DMS153 (cell line): ENCODE measurements at places on chromosomes 16 and 17.

- DNase-seq: no peak
These were observed 28.6 kb downstream of the TPPP3 start for GRCh38 chr16:67364600-67365235.

DNA sequence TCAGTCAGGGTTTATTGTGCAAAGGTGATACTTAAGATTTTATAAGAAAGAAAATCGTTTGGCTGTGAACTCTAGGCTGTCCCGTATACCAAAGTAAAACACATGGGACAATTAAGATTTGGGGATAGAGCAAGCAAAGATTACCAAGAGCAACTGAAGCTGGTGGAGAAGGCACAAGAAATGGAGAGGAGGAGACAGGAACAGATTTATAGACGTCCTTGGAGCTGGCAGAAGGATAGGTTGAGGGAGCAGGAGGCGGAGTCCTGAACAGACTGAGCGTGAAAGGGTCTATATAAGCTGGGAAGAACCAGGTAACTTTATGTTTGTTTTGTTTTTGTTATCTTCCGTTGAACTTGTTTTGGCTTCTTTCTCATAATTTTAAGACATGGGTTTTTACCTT lies 3.8 kb downstream of the TNRC6C start:
- DNase-seq: no peak

- no peak for DNase-seq
These were observed 77.8 kb downstream of the WWOX start for GRCh38 chr16:78177218-78177617.

DNA sequence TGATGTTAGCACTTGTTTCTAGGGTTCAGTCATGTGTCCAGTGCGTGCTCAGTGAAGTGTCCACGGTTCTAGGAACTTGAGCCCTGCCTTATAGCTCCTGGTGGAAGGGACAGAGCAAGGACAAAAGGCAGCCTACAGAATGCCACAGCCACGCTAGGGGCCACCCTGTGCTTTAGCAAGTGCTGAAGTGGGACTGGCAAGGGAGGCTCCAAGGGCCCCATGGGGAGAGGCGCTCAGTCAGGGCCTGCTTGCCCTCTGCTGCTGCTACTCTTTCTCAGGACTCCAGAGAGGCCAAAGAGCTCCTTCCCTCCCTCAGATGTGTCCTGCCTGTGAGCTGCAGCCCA lies 6.8 kb downstream of the NT5C start:
- DNase-seq: no peak

- no peak for DNase-seq
These were observed 64.5 kb upstream of the HSBP1 start for GRCh38 chr16:83743241-83743640.

- no peak for DNase-seq
These were observed 24.4 kb downstream of the DHRS7C start for GRCh38 chr17:9766970-9767369.

- DNase-seq: no peak
These were observed 29.6 kb downstream of the COG4 start for GRCh38 chr16:70493802-70494201.

GRCh38 chr16:73095885-73096421 lies 48.0 kb upstream of the ZFHX3 start:
- peak; percentile 14 for DNase-seq

GRCh38 chr16:23874613-23875294 lies 39.0 kb downstream of the PRKCB start:
- DNase-seq: no peak

GRCh38 chr16:88472637-88473205 lies 19.6 kb downstream of the ZFPM1 start:
- no peak for DNase-seq

DNA sequence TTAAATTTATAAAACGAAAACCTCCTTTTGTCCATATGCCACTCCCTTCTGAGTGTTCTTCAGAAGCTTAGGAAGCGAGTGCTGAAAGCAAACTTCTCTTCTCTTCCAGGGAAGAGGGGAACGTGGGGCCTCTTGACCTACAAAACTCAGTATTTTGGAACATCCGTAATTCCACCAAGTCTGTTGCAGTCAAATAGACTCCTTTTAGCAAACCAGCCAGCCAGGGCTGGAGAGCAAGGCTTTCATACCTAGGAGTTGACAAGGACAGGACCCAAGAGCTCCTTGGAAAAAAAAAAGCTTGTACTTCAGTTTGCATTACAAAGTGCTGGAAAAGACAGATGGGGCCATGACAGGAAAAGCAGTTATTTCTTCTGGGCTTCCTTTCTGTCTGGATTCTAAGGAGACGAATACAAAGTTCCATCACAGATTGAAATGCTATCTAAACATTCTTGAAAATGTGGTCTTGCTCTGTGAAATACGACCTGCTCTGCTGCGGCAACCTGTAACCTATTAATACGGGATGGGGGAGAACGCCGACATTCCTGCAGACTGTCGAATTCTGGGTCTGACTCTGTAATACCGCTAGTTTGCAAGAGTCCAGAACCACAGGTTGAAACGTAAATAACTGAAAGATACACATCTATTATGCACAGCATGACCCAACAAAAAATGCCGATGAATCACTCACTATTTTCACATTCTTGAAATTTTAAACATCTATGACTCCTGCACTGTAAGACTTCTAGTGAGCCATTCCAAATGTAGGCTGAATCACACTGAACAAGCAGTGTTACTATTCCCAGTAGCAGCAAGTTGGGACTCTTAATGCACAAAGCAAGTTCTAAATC lies 20.6 kb downstream of the VPS53 start:
- no peak for DNase-seq

- DNase-seq: no peak
These were observed 9.6 kb downstream of the CFDP1 start for GRCh38 chr16:75423723-75424104.

DNA sequence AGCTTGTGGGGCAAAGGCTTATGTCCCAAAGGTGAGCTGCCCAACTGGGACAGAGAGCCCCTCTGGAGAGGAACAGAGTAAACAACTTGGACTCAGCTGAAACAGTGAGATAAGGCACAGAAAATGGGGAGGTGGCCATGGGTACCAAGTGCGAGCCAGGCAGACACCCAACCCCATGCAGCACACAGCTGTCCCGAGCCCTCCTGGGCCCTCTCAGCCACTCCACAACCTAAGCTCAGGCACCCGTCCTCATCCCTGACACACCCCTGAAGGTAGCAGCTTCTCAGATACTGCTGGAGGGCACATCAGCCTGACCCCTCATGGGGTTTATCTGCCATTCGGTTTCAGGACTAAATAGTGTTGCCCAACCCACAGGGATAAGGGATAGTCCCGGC lies 4.8 kb upstream of the GFOD2 start:
- DNase-seq: no peak

DNA sequence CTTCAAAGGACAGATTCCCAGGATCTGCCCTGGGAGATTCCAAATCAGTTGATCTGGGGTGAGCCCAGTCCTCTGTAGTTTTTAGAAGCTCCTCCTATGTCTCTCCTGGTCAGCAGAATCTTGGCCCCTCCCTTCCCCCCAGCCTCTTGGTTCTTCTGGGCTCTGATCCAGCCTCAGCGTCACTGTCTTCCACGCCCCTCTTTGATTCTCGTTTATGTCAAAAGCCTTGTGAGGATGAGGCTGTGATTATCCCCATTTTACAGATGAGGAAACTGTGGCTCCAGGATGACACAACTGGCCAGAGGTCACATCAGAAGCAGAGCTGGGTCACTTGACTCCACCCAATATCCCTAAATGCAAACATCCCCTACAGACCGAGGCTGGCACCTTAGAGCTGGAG lies 840 bp upstream of the CDH5 start:
- DNase-seq: no peak

- DNase-seq: no peak
These were observed 30.8 kb downstream of the ADCY9 start for GRCh38 chr16:4085405-4085970.

DNA sequence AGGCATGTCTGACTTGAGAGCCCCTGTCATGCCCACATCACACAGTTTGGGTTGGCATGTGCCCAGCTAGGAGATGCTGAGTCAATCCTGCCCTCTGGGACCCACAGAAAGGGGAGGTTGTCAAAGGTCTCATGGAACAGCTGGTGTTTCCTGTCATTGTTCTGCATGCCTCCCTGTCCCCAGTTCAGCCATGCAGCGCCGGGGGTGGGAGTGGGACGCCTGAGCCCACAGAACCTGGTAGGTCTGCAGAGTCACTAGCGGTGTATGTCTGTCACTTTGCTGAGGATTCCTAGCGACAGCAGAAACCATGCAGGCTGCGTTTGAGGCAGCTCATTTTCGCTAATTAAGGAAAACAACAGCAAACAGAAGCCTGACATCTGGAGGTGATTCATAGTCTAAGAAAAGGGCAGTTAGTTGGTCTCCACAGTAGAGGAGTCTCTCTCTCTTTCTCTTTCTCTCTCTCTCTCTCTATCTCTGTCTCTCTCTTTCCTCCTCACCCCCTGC lies 19.6 kb upstream of the CCL1 start:
- DNase-seq: no peak
